ENCODE measurements at places on chromosomes 4 and X. TPM values are rescaled to one million over a fixed set of nuclear protein-coding genes. Genes with fewer than 3 reads are reported as not detected.

Gene PAGE2
- total RNA-seq, result not detected

Gene GATA1
- total RNA-seq, result 0.67 TPM

Gene DUSP9
- total RNA-seq, result not detected

Gene GAGE2A
- not detected for total RNA-seq

Gene ARX
- not detected for total RNA-seq

Gene ZNF827
- total RNA-seq, result 6.0 TPM

Gene FHDC1
- 0.20 TPM for total RNA-seq

Gene NUDT11
- total RNA-seq, result 0.27 TPM

DNA sequence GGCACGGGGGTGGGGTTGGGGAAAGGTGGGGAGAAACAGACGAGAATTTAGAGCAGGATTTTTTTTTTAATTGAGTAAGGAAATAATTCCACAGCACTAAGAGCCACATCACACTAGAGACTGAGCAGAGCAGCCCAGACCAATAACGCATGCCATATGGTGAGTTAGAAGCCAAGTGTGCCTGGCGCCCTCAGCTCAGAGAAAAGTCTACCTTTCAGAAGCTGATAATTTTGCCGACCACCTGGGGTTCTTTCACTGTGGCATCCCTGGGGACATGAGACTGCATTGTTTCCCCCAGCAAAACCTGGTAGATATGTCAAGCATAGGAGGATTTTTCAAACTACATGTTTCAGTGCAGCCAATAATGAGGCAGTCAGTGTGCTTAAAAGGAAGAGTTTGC, 516.8 kb downstream of the SMARCA1 start:
- H3K27ac ChIP-seq, result no peak overlapping the region
- H3K36me3 ChIP-seq, result no peaks in the 10 kb centered on the region
- H3K27me3 ChIP-seq, result no peaks in the 10 kb centered on the region
- no peak for DNase-seq
- H3K4me1 ChIP-seq, result no peaks in the 10 kb centered on the region

GRCh38 chrX:53717205-53717604, 30.7 kb upstream of the HUWE1 start:
- H3K36me3 ChIP-seq, result no peaks in the 10 kb centered on the region
- no peak for DNase-seq
- no peaks in the 10 kb centered on the region for H3K27me3 ChIP-seq
- peak overlapping the region; percentile 90 for H3K27ac ChIP-seq
- peaks cover 55% of the 10 kb centered on the region for H3K4me1 ChIP-seq

DNA sequence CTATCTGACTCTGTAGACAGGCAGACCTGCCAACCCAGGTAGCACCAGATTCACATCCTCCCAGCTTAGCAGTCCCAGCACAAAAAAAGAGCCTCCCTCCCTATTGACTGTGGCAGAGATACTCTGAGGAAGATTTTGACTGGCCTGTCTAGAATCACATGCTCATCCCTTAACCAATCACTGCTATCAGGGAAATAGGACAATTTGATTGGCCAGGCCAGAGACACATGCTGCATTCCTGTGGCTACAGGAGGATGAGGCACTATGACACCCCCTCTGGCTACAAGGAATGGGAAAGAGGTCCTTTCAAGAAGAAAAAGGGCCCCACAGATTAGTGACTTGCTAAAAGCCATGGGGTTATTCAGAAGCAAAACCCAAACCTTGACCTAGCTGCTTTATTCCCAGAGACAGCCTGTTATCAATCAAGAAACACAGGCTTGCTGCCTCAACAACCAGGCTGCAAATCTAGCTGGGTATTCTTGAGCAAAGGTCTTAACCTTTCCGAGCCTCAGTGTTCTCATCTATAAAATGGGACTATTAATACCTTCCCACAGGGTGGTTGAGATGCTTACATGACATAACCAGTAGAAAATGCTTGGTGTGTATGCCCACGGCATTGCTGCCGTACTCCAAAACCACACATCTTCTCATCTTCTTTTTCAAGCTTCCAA, 147.6 kb downstream of the BCOR start:
- H3K36me3 ChIP-seq, result no peaks in the 10 kb centered on the region
- no peak for DNase-seq
- H3K4me1 ChIP-seq, result no peaks in the 10 kb centered on the region
- H3K4me3 ChIP-seq, result no peak overlapping the region
- H3K27ac ChIP-seq, result no peak overlapping the region

GRCh38 chr4:1488831-1489638, 82.8 kb upstream of the NKX1-1 start:
- H3K27me3 ChIP-seq, result no peaks in the 10 kb centered on the region
- H3K4me3 ChIP-seq, result no peak overlapping the region
- H3K4me1 ChIP-seq, result no peaks in the 10 kb centered on the region
- no peak for DNase-seq

DNA sequence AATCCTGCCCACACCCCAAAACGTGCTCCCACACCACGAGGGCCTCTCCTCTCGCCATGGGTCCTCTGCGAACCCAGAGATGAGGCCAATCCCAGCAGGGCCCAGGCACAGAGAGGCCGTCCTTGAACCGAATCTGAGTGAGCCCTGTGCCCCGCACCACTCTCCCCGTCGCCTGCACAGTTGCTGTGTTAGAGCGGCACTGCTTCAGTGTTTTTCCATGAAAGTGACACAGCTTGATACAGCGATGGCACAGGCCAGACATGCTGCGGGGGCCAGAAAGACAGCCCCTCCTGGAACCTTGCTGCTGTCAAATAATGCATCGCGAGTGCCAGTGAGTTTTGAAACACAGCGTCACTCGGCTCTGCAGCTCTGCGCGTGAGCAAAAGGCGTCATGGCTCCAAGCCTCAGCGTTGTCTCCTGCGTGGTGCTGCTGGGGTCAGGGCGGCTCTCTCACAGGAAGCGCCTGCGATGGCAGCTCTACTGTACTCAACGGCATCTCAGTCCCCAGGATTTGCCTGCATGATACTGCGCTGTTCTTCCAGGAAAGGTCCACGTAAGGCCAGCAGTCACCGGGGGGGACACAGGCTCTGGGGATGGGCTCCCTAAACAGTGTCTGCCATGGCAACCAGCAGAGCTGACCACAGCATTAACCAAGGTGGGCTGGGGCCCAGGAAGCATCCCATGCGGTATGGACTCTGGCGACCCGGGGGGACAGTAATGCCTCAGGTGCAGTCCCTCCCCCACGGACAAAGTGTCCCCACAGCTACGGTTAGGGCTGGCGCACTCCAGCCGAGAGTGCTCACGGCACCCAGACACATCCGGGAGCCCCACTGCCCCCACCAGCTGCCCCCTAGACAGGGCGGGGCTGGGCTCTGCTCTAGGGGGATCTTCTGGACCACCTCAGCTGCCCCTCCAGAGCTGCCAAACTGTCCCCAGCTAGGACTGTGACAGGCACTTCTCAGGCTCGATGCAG, 63.1 kb downstream of the ACOX3 start:
- no peak overlapping the region for H3K27ac ChIP-seq
- H3K4me3 ChIP-seq, result no peak overlapping the region
- H3K36me3 ChIP-seq, result peaks cover 3% of the 10 kb centered on the region
- no peaks in the 10 kb centered on the region for H3K27me3 ChIP-seq
- DNase-seq, result no peak

- no peaks in the 10 kb centered on the region for H3K4me1 ChIP-seq
- DNase-seq, result no peak
- H3K36me3 ChIP-seq, result no peaks in the 10 kb centered on the region
These were observed 51.6 kb downstream of the ZNF518B start for GRCh38 chr4:10405672-10406071.

DNA sequence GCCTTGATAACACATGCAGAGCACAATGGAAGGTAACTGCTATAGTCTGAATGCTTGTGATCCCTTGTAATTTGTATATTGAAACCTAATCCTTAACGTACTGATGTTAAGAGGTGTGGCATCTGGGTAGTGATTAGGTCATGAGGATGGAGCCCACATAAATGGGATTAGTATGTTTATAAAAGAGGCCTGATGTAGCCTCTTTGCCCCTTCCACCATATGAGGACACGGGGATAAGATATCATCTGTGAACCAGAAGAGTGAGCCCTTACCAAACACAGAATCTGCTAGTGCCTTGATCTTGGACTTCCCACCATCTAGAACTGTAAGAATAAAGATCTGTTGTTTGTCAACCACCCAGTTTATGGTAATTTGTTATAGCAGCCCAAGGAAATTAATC, 1074.2 kb upstream of the INTU start:
- no peak overlapping the region for H3K4me3 ChIP-seq
- H3K27ac ChIP-seq, result no peak overlapping the region
- no peaks in the 10 kb centered on the region for H3K36me3 ChIP-seq
- no peaks in the 10 kb centered on the region for H3K4me1 ChIP-seq
- DNase-seq, result no peak
- H3K27me3 ChIP-seq, result no peaks in the 10 kb centered on the region

DNA sequence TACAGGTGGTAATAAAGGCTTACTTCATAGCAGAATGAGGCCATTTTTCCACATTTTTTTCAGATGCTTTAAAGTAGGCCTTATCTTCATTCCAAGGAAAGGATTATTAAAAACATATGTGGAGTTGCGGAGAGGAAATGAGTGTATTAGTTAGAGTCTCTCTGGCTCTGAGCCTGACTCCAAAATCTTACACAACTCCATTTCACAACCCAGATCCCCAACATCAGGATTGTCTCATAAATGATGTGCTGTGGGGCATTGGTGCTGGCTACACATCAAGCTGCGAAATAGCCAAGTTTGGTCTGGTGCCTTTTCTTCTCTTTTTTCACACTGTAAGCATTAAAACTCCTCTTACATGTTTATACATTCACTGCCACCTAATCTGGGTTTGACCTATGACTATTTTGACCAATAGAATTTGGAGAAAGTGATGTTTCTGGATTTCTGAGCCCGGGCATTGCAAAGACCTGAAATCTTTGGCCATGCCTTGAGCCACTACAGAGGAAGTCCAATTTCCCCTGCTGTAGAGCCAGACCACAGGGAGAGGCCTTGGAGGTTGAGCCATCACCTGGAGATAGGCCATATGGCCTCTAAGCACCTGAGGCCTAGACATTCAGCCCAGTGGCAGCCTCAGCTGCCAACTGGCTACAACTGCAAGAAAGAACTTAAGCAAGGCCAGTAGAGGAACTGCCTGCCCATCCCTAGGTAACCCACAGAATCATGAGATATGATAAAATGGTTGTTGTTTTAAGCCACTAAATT, 16.7 kb upstream of the SOD3 start:
- no peaks in the 10 kb centered on the region for H3K36me3 ChIP-seq
- no peaks in the 10 kb centered on the region for H3K27me3 ChIP-seq
- DNase-seq, result no peak

DNA sequence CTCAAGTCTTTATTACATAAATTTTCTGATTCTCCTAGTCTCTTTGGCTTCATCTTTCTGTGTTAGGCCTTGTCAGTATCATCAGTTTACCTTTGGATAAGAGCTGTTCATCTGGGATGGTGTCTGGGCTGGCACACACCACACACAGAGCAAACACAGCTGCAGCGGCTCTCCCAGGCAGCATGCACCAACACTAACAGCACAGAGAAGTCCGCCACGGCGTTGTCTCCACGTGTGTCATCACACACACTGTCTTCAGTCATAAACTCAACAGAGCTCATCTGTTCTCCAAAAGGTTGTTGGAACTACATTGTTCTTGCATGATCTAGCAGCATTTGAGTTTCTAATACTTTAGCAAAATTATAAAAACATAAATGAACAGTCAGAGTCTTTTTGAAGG, 851.9 kb upstream of the FRG1 start:
- no peak for DNase-seq
- H3K4me1 ChIP-seq, result no peaks in the 10 kb centered on the region
- no peaks in the 10 kb centered on the region for H3K27me3 ChIP-seq
- H3K36me3 ChIP-seq, result no peaks in the 10 kb centered on the region
- H3K4me3 ChIP-seq, result no peak overlapping the region

GRCh38 chr4:188783606-188784160, 644.4 kb downstream of the TRIML1 start:
- H3K27me3 ChIP-seq, result no peaks in the 10 kb centered on the region
- H3K36me3 ChIP-seq, result no peaks in the 10 kb centered on the region
- no peak for DNase-seq
- no peak overlapping the region for H3K4me3 ChIP-seq
- no peak overlapping the region for H3K27ac ChIP-seq

DNA sequence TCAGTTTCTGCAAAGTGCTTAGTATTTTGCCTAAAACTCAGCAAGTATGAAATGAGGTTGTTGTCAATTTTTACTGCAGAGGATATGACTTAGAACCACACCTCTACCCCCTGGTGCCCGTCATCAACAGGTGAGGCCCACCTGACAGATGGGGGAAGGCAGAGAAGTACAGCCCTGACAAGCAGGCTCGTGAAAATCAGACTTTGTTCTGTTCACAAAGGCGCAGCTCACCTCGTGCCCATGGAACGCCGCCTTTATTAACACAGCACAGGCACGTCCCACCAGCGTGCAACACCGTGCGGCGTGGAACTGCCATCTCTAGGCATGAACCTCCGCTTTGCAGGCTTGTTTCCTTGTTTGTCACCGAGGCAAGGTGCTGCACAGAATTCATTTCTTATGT, 13.3 kb downstream of the CYP4V2 start:
- H3K27me3 ChIP-seq, result no peaks in the 10 kb centered on the region
- H3K27ac ChIP-seq, result peak overlapping the region; percentile 76
- peaks cover 10% of the 10 kb centered on the region for H3K36me3 ChIP-seq
- DNase-seq, result no peak
- H3K4me1 ChIP-seq, result peaks cover 4% of the 10 kb centered on the region
- H3K4me3 ChIP-seq, result peak overlapping the region; percentile 49

GRCh38 chr4:88957570-88957969, 99.4 kb downstream of the FAM13A start:
- DNase-seq, result no peak
- no peaks in the 10 kb centered on the region for H3K36me3 ChIP-seq
- H3K4me3 ChIP-seq, result no peak overlapping the region
- H3K27me3 ChIP-seq, result no peaks in the 10 kb centered on the region
- no peak overlapping the region for H3K27ac ChIP-seq
- H3K4me1 ChIP-seq, result peaks cover 8% of the 10 kb centered on the region

DNA sequence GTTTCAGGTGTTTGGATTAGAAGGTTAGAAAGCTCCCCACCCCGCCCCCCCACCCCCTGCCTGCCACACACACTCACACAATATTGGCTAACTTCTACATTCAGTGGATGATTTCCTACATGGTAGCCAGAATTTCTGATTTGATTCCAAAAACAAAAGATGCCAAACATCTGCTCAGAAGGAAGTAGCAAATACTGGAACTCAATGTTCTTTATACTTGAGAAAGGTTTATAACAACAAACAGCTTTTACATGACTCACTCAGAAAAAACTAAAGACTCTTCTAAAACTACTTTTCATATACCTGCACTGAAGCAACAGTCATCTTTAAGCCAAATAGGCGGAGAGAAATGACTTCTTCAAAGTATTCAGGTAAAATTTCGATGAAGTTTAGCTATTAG, 750.5 kb upstream of the POU3F4 start:
- H3K4me3 ChIP-seq, result no peak overlapping the region
- H3K27ac ChIP-seq, result no peak overlapping the region
- no peak for DNase-seq
- H3K4me1 ChIP-seq, result no peaks in the 10 kb centered on the region

Data from CD4-positive, CD25-positive, alpha-beta regulatory T cell (primary cell).